ENCODE measurements at places on chromosomes 1 and 21.

- no peak for DNase-seq
These were observed 270.0 kb downstream of the AKT3 start for GRCh38 chr1:243580072-243580471.

GRCh38 chr1:41534181-41535076 is 49.9 kb upstream of the EDN2 start:
- DNase-seq: no peak

DNA sequence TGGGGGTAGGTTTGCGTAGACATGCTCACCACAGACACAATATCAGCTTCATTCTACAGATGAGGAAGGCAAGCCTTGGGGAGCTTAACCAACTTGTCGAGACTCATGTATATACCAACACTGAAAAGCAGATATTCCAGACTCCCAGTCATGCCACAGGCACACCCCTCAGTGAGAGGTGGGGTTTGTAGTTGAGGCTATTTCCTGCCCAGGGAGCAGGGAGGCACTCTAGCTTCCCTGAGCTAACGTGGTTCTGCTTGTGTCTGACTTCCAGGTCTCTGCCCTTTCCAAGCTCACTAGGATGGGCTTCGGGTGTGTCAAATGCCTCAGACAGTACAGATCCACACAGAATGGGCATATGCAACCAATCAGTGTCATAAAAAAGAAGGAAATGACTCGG is 122.3 kb upstream of the RUNX1 start:
- no peak for DNase-seq

DNA sequence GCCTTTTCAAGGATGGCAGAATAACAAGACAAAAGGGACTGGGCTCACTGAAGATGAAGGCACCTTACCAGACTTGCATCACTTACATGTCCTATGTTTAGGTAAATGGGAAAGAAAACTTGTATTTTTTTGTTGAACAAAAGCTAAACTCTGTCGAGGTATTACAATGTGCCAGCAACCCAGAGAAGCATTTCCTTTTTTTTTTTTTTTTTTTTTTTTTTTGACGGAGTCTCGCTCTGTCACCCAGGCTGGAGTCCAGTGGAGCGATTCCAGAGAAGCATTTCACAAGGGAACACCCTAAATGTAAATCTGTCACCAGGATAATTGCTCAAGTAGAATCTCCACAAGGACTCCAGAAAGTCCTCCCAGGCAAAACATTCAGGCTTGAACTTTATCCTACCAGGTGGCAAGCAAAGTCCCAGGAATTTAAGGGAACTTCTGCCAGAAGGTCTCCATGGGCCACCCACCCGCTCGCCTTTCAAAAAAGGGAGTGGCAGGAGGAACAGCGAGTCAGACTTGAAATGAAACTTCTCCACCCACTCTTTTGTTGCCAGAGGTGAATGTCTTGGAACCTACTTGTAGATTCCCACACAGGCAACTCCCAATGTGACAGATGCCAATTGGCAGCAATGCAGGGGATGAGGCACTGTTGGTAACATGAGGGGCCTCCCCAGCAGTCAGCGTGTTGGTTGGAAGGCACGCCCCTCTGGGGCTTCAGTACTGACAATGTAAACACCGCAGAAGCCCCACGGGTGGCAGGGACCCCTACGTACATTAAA is 125.0 kb downstream of the TIAM1 start:
- DNase-seq: peak; percentile 55

- DNase-seq: no peak
These were observed 168.6 kb downstream of the KAZN start for GRCh38 chr1:14767075-14767474.

GRCh38 chr1:77687519-77687906 is 5.1 kb upstream of the ZZZ3 start:
- no peak for DNase-seq

DNA sequence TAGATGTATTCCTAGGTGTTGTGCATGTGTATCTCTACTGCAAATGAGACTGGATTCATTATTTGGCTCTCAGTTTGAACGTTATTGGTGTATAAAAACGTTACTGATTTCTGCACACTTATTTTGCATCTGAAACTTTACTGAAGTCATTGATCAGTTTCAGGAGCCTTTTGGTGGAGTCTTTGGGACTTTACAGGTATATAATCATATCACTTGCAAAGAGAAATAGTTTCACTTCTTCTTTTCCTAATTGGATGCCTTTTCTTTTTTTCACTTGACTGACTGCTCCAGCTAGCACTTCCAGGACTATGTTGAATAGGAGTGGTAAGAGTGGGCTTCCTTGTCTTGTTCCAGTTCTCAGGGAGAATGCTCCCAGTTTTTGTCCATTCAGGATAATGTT is 252.2 kb downstream of the SMYD3 start:
- no peak for DNase-seq
